Trophoblast cell (in vitro differentiated cells and primary cell): ENCODE measurements at places on chromosomes 2 and 18.

DNA sequence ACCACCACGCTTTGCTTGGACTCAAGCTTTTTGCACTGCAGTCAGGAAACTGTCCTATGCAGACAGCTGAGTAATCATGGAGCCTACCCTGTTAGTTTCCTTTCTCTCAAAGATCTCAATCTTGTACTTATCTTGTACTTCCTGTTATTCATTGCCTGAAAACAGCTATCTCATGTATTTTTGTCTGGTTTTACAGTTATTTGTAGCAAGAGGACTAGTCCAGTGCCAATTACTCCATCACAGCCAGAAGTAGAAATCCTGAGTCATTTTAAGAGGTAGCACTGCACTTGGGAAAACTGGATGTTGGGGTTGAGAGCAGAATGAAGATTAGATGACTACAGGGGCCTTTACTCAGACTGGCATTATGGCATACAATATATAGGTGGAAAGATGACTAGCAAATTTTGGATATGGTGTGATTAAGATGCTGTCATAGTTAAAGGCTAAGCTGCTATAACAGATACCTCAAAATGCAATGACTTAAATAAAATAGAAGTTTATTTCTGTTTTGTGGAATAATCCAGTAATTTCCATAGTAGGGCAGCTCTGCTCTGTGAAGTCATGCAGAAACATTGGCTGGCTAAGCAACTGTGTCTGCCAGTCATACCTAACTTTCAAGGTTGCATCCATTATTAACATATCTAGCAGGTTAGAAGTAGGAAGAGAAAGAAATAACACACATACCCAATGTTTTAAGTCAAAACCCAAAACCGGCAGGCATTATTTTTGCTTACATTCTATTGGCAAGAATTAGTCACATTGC is 21.1 kb upstream of the CHMP3 start:
- peak; percentile 59 for DNase-seq

DNA sequence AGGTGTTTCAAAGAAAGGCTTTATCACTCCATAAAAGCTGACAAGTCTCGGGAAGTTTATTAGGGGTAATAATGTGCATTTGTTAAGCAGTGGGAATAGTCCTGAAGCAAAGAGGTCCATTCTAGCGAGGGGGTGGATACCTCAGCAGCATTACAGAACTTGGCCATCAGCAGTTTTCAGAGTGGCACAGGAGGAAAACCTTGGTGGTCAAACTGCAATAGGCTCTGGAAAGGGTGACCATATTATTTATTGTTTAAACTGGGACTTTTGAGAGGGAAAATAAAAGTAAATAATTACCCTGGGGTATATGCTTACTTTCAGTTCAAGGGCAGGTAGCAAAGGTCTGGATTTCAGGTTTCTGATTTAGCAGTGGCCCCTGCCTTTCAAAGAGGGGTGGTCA is 115.5 kb upstream of the KLHL14 start:
- no peak for DNase-seq

DNA sequence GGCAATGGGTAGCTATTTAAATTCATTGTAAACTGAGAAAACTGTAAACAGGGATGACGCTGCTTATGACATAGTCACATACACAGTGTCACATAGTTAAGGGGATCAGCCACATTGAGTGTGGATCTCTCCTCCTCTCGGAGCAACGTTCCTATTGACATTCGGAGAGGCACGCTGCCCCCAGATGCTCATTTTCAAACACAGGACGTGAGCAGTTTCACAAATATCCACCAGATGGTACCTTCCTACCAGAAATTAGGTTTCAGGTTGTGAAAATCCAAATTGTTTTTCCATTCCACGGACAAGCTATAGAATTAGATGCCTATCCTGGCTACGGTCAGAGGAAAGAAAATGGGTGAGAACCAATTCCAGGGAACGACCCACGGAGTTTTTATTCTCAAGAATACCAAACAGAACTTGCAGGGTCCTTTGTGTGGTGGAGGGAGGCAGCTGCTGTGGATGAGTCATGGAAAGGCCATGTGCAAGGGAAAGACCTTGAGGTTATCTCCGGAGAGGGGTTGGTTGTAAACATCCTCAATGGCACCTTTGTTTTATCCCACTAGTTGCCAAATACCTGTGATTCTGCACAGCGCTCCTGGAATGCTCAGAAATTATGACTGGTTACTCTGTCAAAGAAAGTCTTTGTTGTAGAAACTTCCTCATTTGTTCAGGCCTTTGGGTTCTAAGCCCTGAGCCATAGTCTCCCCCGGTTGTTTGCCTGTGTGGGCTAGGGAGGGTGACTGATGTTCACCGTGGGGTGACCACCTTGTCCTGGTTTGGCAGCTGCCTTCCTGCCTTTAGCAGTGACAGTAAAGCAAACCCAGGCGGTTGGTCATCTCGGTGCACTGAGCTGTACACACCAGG is 88.0 kb downstream of the ACTR3 start:
- DNase-seq: peak; percentile 34

- DNase-seq: no peak
These were observed 1.7 kb upstream of the SMAD4 start for GRCh38 chr18:51028201-51028805.

DNA sequence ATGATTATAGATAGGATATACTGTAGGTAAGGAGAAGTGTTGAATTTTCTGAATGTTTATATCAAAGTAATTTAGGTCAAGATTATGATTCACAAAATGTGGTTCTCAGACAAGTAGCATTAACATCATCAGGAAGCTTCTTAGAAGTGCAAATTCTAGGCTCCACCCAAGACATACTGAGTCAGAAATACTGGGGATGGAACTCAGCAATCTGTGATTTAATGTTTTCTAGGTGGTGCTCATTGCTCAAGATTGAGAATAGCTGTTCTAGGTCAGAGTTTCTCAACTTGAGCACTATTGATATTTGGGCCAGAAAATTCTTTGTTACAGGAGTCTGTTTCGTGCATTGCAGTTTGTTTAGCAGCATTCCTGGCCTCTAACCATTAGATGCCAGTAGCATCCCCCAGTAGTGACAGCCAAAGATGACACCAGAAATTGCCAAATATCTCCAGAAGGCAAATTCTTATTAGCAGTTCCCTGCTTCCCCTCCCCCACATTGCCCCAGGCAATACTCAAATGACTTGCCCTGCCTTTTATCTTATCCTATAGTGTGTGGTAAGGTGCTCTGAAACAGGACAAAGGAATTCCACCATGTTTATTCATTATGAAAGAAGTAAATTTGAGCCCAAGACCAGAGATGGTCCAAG is 1001.2 kb downstream of the DPP10 start:
- DNase-seq: peak; percentile 98

GRCh38 chr2:61736953-61737352 is 116.9 kb downstream of the FAM161A start:
- DNase-seq: no peak

- no peak for DNase-seq
These were observed 25.4 kb upstream of the SCN7A start for GRCh38 chr2:166519391-166519962.

- DNase-seq: peak; percentile 51
These were observed 140.3 kb downstream of the CYRIA start for GRCh38 chr2:16525265-16525887.

GRCh38 chr2:95695613-95696012 is 103.8 kb downstream of the TRIM43 start:
- no peak for DNase-seq

GRCh38 chr18:31819106-31819924 is 58.6 kb upstream of the SLC25A52 start:
- peak; percentile 9 for DNase-seq

DNA sequence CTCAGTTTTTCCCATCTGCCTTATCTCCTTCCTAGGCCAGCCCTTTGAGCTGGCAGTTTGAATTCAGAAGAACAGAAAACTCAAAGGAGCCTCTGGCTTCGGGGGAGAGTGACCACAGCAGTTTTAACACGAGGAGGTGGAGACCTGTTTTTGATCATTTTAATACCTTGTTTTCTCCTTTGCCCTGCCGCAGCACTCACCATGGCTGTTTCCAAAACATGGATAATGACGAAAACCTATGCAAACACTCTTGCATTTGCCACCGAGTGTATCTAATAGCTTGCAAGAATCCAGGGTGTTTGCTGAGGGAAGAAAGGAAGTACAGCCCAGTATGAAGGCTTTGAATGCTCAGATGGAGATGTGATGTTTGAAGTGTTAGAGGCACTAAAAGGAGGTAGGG is 167.1 kb downstream of the PRKCE start:
- DNase-seq: no peak

DNA sequence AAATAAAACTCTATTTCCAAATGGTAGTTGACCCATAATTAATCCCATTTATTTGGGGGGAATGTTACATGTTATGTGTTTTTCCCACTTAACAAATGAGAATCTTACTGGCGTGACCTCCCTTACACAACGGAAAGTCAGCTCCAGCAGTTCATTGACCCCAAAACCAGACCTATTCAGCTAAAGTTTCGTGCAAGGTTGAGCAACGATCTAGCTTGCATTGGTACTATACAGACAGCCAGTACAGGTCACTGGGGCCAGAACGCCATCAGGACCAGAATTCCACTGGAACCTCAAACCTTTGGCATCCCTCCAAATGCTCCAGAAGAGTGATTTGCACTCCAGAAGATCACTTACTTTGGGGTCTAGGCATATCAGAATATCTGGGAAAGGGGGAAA is 6.8 kb upstream of the CTAGE1 start:
- DNase-seq: no peak

DNA sequence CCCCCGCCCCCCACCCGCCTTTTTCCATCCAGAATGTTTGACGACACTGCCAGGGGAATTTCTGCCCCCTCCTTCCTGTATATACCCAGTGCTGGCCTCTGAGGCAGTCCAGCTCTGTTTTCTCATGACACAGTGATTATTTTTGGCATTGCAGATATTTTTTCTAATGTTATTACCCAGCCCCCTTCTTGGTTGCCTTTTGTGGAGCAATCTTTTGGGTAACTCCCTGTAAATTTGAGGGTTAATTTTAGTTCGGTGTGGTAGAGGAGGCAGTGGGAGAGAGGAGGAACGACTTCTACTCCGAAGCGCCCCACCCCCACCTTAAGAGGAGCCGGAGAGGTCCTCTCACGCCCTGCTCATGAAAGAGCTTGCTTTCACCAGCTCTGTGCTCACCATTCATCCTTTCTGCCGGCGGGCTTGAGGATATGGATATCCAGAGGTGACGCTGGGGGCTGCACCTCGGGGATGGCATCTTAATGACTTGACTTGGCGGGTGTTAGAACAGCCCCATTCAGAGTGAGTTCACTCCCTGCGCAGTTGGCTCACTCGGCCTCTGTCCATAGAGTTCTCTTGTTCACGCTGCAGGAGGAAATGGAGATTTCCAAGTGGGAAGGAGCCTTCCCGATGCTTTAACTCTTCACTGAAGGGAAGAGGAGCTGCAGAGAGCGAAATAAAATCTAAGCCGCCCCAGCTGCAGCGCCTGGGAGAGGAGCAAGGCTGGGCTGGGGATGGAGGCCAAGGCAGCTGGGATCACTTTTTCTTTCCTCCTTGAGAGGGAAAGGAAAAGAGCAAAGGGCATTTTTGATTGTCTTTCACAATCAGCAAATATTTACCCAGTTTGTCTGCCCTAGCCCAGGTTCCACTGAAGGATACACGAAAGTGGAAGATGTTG is 38.4 kb downstream of the EPAS1 start:
- DNase-seq: no peak

- peak; percentile 23 for DNase-seq
These were observed 72.4 kb upstream of the HAAO start for GRCh38 chr2:42864641-42865280.

- no peak for DNase-seq
These were observed 18.5 kb upstream of the BOD1L2 start for GRCh38 chr18:57128220-57128932.

DNA sequence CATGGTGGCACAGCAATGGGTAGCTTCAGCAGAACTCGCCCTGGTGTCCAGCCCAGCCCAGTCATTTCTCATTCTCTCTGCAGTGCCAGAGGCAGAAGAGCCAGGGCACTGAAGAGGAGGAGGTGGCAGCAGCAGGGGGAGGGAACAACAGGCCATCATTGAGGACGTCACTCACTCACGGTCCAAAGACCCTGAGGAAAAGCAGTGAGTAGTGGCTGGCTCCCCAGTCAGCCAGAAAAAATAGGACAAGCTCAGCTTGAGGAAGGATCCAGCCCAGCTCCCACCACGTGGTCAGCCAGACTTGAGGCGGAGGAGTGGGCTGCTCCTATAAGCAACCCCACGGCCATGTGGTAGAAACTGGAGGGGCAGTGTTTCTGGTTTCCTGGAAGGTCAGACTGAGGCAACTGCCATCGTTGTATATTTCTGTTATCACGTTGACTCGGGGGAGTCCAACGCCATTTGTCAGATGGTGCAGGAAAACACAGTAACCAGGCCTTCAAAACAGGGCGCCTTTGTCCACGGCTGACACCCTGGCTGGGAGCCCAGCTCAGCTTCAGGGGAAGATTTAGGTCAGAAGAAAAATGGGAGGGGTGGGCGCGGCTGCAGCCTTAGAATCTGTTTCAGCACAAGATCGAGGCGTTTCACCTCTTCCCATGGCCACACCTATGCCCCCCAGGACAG is 19.0 kb upstream of the TMEM247 start:
- DNase-seq: no peak

DNA sequence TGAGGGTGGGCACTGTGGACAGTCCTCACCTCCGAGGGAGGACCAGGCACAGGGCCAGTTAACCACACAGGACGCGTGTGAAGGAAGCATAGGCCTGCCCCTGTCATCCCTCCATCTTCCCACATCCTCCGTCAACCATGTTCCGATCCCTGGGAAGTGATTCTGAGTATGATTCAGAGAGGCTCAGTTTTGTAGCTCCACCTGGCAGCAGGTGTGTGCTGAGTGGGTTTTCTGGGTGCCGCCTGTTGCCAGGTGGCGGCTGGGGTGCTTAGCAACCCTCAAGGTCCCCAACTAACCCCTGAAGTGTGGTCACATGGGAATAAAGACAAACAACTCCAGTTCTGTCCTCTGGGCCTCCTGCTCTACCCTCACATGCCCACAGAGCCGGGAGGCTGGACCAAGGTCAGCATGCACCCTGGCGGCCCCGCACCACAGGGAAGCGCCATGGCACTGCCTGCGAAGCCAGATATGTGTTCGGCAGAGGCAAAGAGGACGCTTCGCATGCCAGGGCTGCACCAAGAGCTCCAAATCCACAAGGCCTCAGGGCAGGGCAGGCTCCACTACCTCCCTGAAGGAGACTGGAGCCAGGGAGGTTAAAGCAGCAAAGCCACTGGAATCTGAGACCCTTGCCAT is 60.0 kb downstream of the ADCY3 start:
- no peak for DNase-seq

DNA sequence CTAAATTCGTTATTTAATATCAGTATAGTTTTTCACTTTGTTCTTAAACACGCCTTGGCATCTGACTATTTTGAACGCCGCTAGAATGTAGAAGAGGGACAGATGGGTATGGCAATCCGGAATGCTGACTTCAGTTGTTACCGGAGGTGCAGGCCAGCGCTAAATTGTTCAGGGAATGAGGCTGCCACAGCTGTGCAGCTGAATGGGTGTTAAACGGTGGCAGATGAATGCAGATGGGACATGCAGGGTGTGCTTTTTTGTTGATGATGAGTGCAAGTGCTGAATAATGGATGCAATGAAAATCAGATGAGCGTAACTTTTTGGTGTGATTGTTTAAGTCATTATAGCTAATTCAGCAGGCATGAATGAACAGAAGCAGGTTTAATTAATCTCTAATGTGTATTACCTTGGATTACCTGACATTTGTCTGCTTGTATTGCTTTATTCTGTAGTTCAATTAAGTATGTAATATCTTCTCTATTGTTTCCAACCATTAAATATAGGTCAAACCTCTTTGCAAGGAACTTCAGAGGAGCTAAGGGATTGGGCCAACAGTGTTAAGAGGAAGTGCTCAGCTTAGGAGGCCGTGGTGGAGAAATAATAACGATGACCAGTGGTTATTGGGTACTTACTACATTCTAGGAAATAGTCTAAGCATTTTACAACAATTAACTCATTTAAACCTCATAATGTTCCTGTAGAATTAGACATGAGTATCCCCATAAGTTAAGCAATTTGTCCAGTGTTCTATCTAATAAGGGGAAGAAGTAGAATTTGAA is 11.9 kb upstream of the CREG2 start:
- DNase-seq: no peak
